ENCODE measurements at places on chromosomes 5 and 9.

- no peak for DNase-seq
Observed at GRCh38 chr5:72160329-72160728, 53.1 kb downstream of the MAP1B start.

DNA sequence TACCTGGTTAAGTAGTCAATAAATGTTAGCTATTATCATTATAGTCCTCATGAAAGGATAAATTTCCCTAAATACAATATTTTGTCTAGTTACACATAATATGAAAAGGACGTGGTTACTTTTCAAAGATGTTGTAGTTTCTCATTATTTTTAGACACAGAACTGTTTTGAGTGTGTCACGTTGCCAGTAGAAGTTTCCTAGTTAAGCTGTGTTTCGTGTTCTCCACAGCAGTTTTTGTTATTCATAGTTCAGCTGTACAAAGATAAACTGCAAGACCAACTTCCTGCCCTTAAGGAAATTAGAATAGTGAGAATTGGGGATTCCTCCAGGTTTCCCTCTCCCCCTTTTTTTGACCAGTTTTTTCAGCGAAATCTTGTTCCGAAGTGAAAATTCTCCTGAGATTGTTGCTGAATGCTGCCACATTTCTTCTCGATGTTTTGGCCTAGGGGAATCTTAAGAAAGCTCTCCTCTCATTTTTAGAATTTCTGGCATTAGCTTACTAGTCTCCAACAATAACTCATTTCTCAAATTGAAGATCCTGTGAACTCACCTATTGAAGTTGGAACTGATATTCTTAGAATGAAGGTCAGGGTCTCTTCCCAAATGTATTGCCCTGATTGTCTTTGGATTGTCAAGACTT is 176.1 kb downstream of the PAM start:
- DNase-seq, result no peak

DNA sequence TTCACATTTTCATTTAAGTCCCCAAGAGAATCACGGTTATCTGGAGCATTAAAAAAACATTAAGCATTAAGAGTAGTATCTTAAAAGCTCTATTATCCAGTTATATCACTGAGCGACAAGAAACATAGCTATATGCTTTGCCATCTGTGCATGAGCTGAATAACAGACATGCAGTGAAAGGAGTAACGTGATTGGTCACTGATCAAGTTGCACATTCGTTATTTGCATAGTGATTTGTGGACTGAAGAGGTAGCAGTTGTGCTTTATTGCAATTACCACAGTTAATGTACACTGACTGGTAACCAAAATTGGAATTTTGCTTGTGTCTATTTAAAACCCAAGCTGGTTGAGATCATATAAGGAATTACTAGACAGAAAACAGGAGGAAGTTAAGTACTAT is 107.4 kb downstream of the MCTP1 start:
- peak; percentile 36 for DNase-seq

DNA sequence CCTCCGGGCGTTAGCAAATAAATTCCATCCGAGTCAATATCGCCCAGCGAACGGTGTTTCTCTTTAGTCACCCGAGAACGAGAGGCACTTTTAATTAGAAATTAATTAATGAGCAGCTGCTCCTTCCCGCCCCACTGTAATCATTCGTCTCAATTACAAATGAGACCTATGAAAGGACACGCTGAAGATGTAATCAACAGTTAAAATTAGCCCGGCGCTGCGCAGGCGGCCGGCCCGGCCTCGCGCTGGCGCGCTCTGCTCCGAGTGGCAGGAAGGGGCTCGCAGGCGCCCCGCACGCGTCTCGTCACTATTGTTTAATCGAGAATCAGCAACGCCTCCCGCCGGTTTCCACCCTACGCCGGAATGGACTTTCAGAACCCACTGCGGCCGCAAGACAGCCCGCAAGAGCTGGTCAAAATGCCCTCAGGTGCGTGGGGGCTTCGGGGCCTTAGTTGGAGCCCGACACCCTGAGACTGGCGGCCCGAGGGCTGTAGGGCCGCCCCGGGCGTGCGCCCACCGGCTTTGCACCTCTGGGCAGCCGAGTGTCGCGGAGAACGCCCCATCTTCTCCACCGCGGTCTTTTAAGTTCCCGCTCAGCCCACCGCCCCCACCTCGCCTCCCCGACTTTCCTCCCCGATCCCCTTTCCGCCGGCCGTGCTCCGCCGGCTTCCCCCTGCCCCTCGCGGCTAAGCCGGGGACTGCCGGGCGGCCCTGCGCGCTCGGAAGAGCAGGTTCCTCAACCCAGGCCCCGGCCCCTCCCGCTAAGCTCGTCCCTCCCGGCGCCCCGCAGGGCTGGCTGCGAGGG is 597 bp upstream of the IRX4 start:
- no peak for DNase-seq

DNA sequence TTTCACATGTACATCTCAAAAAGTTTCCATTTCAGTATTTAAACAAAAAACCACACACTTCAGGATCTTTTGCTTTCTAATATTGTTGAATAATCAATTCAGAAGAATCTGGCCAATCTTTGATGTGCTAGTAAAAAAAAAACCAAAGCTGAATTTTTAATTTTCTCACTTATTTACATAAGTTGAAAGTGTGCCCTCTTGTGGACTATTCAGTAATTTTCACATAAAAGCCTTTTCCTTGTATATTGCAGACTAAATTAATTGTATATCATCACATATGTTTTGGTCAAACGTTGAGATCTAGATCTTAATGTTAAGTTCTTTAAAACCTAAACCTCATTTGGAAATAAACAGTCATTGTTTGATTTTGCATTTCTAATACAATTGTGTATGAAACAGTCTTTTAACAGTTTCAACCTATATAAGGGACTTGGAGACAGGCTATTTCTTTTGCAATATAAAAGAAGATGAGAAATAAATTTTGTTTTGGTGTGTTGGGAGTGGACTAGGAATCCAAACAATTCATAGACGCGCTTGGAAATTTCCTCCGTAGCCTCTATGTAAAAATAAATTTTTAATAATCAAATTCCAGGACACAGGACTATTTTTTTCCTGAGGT is 68.1 kb downstream of the NIPBL start:
- peak; percentile 35 for DNase-seq

GRCh38 chr9:109816490-109816889 is 36.5 kb downstream of the PALM2AKAP2 start:
- no peak for DNase-seq

DNA sequence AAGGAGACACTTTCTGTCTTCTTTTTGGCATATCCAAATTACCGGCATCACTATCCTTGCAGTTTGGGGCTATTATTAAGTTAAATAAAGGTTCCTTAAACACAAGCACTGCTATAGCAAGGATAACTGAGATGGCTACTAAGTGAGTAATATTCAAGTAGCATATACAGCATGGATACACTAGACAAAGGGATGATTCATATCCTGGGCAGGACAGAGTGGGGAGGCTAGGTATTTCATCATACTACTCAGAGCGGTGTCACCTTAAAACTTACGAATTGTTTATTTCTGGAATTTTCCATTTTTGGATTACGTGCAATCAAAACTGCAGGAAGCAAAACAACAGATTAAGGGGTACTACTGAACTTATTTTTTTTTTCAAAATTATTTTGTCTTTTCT is 54.1 kb downstream of the FER start:
- no peak for DNase-seq

- DNase-seq, result peak; percentile 23
Observed at GRCh38 chr5:54234304-54234933, 76.0 kb downstream of the ARL15 start.

GRCh38 chr5:132334812-132335211 is 34.7 kb upstream of the SLC22A5 start:
- no peak for DNase-seq

DNA sequence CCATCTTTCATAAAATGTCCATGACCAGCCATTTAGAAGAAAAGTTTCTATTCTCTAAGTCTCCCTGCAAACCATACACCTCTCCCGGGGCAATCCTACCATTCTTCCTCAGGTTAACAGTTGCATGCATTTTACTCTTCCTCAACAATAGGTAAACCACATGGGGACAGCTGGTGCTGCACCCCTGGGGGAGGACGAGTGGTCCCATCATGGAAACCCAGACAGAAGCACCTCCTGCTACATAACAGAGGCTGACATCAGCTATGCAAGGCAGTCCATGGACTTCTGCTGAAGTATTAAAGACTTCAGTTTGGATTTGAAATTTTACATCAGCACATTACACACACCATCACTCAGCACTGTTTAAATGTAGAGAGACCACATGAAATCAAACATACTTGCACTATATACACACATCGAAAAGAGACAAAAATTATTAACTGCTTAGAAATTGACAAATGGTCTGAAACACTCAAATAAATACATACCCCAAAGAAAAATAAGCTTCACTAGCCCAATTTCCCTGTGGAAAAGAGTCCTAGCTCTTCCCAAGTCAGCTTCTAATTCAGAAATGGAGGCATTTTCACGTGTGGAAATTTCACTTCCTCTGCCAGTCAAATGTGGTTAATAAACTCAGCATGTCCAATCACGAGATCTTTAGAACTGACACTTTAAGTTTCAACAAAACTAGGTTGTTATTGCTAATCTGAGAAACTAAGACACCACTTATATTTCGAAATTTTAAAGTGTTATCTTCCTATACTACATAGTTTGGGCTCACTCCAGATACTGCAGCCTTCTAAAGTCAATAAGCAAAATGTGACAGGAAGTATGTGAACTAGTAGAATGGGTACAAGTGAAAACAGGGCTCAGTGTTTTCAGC is 173.4 kb downstream of the ROR2 start:
- no peak for DNase-seq

DNA sequence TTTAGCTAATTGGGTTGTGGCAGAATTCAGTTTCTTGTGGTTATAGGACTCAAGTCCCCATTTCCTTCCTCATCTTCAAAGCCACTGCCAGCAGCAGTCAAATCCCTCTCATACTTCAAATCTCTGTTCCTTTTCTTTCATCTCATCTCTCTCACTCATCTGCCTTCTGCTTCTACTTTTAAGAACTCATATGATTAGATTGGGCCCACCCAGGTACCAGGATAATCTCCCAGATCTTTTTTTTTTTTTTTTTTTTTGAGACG is 8.0 kb upstream of the REEP5 start:
- no peak for DNase-seq

DNA sequence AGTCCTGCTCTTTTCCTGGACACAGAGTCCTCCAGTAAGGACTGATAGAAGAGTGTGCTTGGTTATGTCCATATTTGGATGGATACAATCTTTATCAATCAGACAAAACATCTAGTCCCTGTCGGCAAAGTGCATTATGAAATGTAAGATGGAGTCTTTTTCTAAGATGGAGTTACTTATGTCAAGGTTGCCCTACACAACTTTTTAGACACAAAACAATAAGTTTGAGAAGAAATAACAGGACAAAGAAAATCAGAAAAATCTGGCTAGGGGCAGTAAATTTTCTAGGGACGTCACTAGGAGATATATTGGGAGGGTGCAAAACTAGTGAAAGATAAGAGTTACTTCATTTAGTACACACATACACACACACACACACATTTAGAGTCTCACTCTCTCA is 23.3 kb upstream of the SUB1 start:
- DNase-seq, result no peak

DNA sequence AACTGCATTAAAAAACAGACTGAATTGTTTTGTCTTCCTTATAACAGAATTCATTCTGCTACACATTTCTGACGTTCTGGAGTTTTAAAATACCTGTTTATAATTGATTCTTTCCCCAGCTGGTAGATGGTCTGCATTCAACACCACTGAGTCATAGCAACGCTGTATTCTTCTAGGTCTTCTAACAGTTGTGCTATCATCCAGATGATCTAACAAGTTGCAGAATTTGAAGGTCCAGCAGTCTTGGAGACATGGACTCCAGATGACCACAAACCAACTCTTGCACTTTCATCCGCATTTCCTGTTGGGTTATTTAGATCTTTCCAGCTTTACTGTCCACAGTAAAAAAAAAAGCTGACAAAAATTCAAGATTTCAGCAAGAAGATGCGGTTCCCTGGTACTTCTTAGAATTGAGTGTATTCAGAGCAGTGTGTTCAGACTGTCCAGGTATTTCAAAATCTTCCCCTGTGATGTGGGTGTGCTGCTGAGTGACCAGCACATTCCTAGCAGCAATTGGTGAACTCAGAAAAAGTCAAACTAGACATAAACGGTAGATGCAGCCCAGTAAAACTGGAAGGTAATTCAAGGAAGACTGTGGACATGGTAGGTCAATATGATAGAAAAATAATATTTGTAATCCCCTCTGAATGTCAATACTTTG is 50.2 kb downstream of the CSNK1A1 start:
- no peak for DNase-seq

Measured in SHP77 treated with DMSO at 0.1 percent for 48 hours (cell line).